ENCODE measurements at places on chromosomes 6 and 20.

- no peak for DNase-seq
These were observed 7.0 kb downstream of the ADTRP start for GRCh38 chr6:11771473-11772048.

DNA sequence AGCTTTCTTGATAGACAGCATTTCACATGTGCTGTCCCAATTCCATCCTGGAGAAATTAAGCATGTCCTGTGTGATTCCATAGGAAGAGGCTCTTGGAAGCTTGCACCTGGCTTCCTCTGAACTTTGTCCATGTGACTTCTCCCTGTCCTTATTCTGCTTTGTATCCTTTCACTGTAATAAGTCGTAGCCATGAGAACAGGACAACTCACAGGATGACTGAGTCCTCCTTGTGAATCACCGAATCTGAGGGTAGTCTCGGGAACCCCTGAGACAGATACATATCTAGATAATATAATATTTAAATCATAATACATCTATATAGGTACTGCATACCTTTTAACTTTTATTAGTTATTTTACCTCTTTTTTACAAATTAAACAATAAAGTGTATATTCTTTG lies 156.7 kb upstream of the THEMIS start:
- no peak for DNase-seq

DNA sequence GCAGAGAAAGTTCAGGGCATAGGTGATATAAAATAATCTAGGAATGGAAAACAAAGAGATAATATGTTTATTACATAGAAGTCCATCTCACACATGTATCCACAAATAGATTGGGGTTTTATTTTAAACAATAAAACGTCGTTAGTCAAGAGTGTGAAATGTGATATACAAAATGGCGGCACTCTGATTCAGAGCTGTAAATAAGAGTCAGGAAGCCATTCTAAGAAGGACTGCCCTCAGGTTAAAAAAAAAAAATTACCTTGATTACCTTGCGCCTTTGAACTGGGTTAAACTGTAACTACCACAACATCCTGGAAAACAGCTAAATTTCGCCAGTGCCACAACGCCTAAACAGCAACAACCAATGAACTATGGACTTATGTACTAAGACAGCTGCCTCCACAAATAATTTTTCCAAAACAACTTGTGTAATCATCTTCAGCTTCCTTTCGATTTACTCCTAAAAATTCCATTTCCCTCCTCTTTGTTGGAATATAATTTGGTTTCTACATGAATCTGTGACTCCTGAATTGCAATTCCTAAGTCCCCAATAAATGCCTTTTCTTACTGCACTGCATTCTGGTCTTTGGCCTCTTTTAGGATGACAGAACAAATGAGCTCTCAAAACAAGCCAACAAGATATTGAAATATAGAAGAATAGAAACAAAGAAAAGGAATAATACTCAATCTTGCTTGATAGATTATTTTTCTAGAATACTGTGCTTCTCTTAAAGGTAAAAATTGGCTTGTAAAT lies 1019.5 kb upstream of the MAP3K7 start:
- no peak for DNase-seq

- DNase-seq = no peak
These were observed 32.8 kb upstream of the BCAS1 start for GRCh38 chr20:54103067-54103761.

DNA sequence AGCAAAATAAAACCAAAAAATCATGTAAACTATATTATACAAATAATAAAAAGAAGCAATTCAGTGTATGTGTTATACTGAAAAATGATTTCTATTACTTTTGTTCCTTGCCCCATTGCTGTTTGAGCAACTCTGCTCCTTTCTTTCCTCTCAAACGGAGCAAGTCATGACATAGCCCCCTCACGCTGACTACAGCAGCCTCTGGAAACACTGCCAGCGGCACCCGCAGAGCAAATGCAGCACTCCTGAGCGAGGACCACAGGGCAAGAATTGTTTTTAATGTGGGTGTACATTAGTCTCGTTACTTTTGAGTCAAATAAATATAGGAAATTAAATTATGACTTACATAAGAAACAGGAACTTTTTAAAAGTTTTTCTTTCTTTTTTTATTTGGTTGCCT lies 350.1 kb upstream of the HSF2 start:
- DNase-seq = no peak

Data from cortex of kidney (tissue), 1 donor.